ENCODE measurements at places on chromosomes 6 and 20. TPM values are rescaled to one million over a fixed set of nuclear protein-coding genes. Genes with fewer than 3 reads are reported as not detected.

Gene AIF1
- total RNA-seq: 47.4 TPM

Gene HLA-DQB2
- total RNA-seq: 2.9 TPM

Gene MEI4
- not detected for total RNA-seq

Gene ARMH2
- 0.41 TPM for total RNA-seq

DNA sequence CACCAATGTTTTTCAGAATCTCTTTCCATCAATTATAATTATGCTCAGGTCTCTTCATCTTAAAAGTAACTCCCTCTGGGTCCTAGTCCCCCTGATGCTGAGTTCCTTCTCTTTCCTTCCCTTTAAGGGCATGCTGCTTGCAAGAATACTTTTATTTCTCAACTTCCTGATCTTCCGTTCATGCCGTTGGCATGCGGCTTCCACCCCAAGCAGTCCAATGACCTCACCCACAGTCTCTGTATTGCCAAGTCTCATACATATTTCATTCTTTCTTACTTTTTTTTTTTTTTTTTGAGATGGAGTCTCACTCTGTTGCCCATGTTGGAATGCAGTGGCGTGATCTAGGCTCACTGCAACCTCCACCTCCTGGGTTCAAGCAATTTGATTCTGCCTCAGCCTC lies 83.5 kb downstream of the NDUFAF5 start:
- no peak overlapping the region for H3K27ac ChIP-seq
- H3K27me3 ChIP-seq: no peaks in the 10 kb centered on the region
- H3K4me3 ChIP-seq: no peak overlapping the region
- no peaks in the 10 kb centered on the region for H3K36me3 ChIP-seq
- no peak for DNase-seq
- no peaks in the 10 kb centered on the region for H3K4me1 ChIP-seq

GRCh38 chr6:41097467-41098090 lies 24.8 kb downstream of the NFYA start:
- no peaks in the 10 kb centered on the region for H3K27me3 ChIP-seq
- peaks cover 3% of the 10 kb centered on the region for H3K4me1 ChIP-seq
- no peak overlapping the region for H3K27ac ChIP-seq
- DNase-seq: no peak

- H3K4me1 ChIP-seq: peaks cover 17% of the 10 kb centered on the region
- H3K4me3 ChIP-seq: no peak overlapping the region
- H3K36me3 ChIP-seq: peaks cover 26% of the 10 kb centered on the region
- no peaks in the 10 kb centered on the region for H3K27me3 ChIP-seq
- no peak overlapping the region for H3K27ac ChIP-seq
These were observed 136.9 kb upstream of the SLC22A16 start for GRCh38 chr6:110613356-110613755.

DNA sequence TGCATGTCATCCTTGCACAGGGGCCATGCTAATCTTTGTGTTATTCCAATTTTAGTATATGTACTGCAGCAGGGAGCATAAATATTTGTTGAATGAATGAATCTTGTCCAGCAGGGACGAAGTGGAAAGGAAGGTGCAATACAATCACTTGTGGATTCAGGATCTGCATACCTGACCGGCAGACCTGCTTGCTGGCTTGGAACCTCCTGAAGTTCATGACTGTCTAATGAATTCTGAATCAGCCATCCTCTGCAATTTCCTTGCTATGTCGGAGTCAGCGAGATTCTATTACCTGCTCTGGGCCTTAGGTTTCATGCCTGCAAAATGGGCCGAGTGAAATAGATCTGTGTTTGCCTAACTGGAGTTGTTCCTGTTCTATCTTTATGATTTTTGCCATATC lies 17.4 kb upstream of the NCOA3 start:
- peaks cover 58% of the 10 kb centered on the region for H3K4me1 ChIP-seq
- H3K27me3 ChIP-seq: no peaks in the 10 kb centered on the region
- H3K36me3 ChIP-seq: peaks cover under 1% of the 10 kb centered on the region
- no peak overlapping the region for H3K4me3 ChIP-seq
- no peak overlapping the region for H3K27ac ChIP-seq
- no peak for DNase-seq

DNA sequence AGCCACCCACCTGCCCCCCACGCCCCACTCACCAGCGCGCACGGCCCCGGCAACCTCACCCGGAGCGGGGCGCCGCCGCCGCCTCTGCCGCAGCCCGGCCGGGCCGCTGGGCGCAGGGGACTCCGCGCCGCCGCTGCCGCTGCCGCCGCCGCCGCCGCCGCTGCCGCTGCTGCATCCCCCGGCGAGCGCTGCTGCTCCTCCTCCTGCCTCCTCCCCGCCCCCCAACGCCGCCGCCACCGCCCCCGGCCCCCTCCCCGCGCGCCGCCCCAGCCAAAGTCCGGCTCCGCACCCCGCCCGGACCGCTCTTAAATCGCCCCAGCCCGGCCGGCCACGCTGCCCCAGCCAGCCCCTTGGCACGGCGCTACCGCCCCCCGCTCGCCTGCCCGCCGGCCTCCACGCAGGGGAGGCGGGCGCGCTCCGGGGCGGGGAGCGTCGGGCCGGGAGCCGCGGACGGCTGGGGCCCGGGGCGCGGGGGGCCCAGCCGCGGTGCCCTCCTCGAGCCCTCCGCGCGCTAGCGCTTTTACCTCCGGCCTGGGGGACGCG lies at the start of gene SULF2:
Gene SULF2, minus strand, starts transcription at position 171 of the 543 bp plus-strand sequence. CDS start 28,118 bp downstream, outside the sequence.
- peak within 1 kb of the TSS; percentile 55 for H3K4me3 ChIP-seq
- peaks cover 77% of the 10 kb centered on the region for H3K27me3 ChIP-seq
- H3K36me3 ChIP-seq: no peaks in the 10 kb centered on the region
- H3K27ac ChIP-seq: no peak within 1 kb of the TSS

GRCh38 chr20:42996141-42996540 lies 193.6 kb downstream of the PTPRT start:
- H3K27me3 ChIP-seq: no peaks in the 10 kb centered on the region
- no peak overlapping the region for H3K4me3 ChIP-seq
- DNase-seq: no peak
- H3K4me1 ChIP-seq: no peaks in the 10 kb centered on the region
- H3K27ac ChIP-seq: no peak overlapping the region
- H3K36me3 ChIP-seq: no peaks in the 10 kb centered on the region

DNA sequence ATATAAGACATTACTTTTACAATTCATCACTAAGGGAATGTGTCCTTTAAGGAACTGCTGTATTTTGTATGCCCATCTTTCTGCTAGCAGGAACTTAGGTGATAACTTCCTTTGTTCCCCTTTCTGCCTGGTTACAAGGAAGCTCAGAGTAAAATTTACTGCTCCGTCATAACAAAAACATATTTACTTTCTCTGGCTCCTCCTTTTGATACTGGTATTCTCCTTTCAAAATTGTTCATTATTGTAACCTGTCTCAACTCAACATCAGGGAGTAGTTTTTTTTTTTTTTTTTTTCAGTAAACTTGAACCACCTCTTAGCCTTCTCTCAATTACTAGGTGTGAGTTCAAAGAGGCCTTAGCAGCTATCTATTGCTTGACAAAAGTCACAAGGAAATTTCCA lies 37.1 kb downstream of the RIPOR2 start:
- H3K36me3 ChIP-seq: peaks cover 64% of the 10 kb centered on the region
- H3K27me3 ChIP-seq: no peaks in the 10 kb centered on the region
- no peak for DNase-seq
- H3K27ac ChIP-seq: no peak overlapping the region
- H3K4me1 ChIP-seq: peaks cover 51% of the 10 kb centered on the region

DNA sequence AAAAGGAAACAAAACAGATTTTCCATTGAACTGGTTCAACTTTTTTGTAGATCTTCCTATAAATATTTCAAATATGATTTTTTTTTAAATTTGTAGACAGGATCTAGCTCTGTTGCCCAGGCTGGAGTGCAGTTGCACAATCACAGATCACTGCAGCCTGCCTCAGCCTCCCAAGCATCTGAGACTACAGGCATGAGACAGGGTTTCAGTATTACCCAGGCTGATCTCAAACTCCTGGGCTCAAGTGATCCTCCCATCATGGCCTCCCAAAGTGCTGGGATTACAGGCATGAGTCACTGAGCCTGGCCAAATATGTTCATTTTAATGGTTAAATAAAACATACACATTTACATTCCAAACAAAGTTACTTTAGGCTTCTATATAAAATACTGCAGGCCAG lies 33.6 kb downstream of the SAMHD1 start:
- peaks cover 40% of the 10 kb centered on the region for H3K36me3 ChIP-seq
- no peak for DNase-seq
- peaks cover 2% of the 10 kb centered on the region for H3K4me1 ChIP-seq
- no peak overlapping the region for H3K27ac ChIP-seq
- H3K4me3 ChIP-seq: no peak overlapping the region

DNA sequence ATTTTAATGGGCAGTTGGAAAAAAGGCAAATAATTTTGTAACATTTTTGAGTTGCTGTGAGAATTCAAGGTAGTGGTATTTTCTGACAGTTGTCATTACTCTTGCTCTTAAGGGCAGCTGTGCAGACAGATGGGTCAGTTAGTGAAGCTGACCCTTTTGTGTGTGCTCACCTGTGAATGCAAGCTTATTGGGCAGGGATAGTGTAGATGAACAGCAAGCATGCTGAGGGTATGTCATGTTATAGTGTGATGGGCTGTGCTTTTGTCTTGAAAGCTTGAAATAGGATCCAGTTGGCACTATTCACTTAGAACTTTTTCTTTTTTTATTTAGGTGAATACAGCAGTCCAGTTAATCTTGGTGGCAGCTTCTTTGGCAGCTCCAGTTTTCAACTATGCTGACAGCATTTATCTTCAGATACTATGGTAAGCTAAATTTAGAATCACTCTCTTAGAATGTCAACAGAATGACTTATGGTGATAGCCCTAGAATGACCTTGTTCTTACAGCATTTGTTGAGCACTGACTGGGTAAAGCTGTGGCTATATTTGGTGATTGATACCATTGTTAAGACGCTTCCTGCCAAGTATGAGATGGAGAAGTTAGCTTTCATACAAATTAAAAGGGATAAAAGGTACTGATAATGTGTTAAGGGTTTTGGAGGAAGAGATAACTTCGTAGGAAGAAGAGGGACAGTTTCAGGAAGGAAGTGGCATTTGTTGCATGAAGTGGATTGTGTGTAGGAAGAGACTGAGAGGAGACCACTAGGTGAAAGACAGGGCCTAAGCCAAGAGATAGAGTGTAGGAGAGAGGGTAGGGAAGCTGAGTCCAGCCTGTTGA lies 19.5 kb downstream of the LRRN4 start:
- no peak for DNase-seq
- H3K27me3 ChIP-seq: no peaks in the 10 kb centered on the region
- H3K4me1 ChIP-seq: peaks cover 13% of the 10 kb centered on the region
- peak overlapping the region; percentile 41 for H3K27ac ChIP-seq
- no peak overlapping the region for H3K4me3 ChIP-seq

DNA sequence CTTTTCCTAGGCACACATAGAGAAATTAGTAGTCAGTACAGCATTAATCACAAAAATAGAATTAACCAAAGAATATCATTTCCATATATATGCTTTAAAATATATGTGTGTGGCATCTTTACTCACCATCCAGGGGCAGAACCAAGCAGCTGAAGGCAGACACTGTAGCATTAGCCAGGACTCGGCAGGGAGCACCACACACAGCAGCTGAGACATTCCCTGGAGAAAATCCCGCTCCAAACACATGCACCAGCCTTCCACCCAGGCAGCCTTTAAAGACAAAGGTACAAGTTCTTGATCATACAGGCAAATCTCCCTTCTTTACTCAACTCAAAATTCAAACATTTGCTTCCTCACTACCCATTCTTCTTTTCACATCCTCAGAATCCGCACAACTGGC lies 64.7 kb downstream of the PKHD1 start:
- H3K4me3 ChIP-seq: no peak overlapping the region
- no peak for DNase-seq
- H3K27ac ChIP-seq: no peak overlapping the region
- H3K36me3 ChIP-seq: no peaks in the 10 kb centered on the region
- no peaks in the 10 kb centered on the region for H3K4me1 ChIP-seq
- H3K27me3 ChIP-seq: peaks cover 29% of the 10 kb centered on the region
